Upper lobe of right lung (tissue), 1 donor: ENCODE measurements at places on chromosomes 1 and 21. TPM values are rescaled to one million over a fixed set of nuclear protein-coding genes. Genes with fewer than 3 reads are reported as not detected.
A peak's percentile ranks its signal among the peaks of the same experiment; 100 is the strongest.

The KRTAP27-1 gene
- not detected for total RNA-seq

The OR10Z1 gene
- total RNA-seq = not detected

The LCE3E gene
- not detected for total RNA-seq

The CLCA1 gene
- total RNA-seq = not detected

The BSDC1 gene
- total RNA-seq = 67.6 TPM

The LELP1 gene
- not detected for total RNA-seq

The DRAXIN gene
- total RNA-seq = 0.09 TPM

The FOXD2 gene
- 0.35 TPM for total RNA-seq

The LRRC39 gene
- total RNA-seq = 0.58 TPM

DNA sequence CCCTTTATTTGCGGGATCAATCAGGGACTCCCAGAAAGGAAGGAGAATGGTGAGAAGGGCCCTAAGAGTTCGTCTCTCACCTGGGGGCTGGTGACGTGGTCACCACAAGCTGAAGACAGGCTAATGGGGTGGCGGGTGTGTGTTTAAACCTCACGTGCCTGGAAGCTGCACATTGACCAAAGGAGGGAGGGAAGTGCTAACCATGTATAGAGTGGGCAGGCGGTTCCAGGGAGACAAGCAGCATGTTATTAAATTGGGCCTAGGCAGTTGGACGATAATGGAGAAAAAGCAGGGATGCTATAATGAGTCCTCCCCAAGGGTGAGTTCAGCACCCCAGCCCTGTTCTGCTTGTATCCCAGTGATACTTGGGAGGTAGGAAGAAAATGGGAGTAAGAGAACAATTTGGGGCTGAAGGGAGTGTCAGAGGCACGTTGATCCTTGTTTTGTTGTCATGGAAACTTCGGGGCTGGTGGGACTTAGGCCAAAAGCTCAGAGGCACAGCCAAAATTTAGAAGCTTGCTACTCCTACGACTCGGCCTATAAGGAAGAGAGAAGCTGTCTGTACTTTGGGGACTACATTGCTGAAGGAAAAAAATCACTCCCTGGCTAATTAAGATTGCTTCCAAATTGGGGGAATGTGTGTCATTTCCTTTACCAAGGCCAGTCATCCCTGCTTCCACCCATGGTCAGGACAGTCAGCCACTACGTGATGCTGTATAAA, 33.2 kb upstream of the EPHA8 start:
- H3K4me3 ChIP-seq = no peak overlapping the region
- H3K4me1 ChIP-seq = no peaks in the 10 kb centered on the region
- no peaks in the 10 kb centered on the region for H3K27me3 ChIP-seq
- DNase-seq = no peak

DNA sequence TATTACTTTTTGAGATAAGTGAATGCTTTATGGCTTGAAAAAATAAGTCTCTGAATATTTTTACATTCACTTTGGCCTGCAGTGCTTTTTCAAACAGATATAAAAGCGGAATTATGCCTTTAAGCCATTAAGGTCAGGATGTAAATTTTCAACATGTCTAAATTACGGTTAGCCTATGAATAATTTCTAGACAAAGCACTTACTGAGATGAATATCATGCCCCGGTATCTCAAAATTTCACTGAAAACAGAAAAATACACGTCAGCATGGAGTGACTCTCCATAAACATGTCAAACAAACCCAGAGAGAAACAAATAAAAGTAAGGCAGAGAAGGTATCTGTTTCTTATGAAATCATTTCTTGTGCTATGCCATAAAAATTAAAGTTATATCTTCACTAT, 853.9 kb downstream of the KCNT2 start:
- no peaks in the 10 kb centered on the region for H3K36me3 ChIP-seq
- no peaks in the 10 kb centered on the region for H3K27me3 ChIP-seq
- no peaks in the 10 kb centered on the region for H3K4me1 ChIP-seq
- H3K4me3 ChIP-seq = no peak overlapping the region
- DNase-seq = no peak

DNA sequence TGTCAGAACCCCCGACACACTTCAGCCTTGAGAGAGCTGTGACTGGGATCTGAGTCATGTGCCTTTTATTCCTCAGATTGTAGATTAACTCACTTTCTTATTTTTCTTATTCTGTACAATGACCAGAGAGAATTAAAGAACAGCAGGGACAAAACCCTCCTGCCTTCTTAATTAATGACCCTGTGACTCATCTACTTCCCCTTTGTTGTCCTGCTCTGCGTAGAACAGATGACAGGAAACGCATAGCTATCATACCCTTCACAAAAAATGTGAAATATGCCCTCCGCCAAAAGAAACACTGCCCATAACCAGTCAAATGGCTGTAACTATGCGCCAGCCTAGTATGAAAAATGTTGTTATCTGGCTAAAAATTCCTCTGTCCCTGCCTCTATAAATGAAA, 9.1 kb upstream of the PADI2 start:
- DNase-seq = no peak
- H3K27ac ChIP-seq = peak overlapping the region; percentile 69
- H3K4me3 ChIP-seq = no peak overlapping the region
- no peaks in the 10 kb centered on the region for H3K36me3 ChIP-seq

GRCh38 chr1:91569411-91570119, 68.9 kb downstream of the CDC7 start:
- H3K4me3 ChIP-seq = no peak overlapping the region
- peak overlapping the region; percentile 21 for H3K27ac ChIP-seq
- peaks cover 35% of the 10 kb centered on the region for H3K4me1 ChIP-seq
- peak; percentile 78 for DNase-seq

- H3K4me1 ChIP-seq = peaks cover 4% of the 10 kb centered on the region
- no peaks in the 10 kb centered on the region for H3K36me3 ChIP-seq
- no peak for DNase-seq
- no peak overlapping the region for H3K4me3 ChIP-seq
- H3K27me3 ChIP-seq = no peaks in the 10 kb centered on the region
- H3K27ac ChIP-seq = no peak overlapping the region
These were observed 468.4 kb upstream of the C1orf87 start for GRCh38 chr1:60541831-60542532.

GRCh38 chr1:153465811-153466636, 5.6 kb upstream of the S100A7 start:
- no peak overlapping the region for H3K27ac ChIP-seq
- no peaks in the 10 kb centered on the region for H3K27me3 ChIP-seq
- H3K4me1 ChIP-seq = no peaks in the 10 kb centered on the region
- H3K36me3 ChIP-seq = no peaks in the 10 kb centered on the region

DNA sequence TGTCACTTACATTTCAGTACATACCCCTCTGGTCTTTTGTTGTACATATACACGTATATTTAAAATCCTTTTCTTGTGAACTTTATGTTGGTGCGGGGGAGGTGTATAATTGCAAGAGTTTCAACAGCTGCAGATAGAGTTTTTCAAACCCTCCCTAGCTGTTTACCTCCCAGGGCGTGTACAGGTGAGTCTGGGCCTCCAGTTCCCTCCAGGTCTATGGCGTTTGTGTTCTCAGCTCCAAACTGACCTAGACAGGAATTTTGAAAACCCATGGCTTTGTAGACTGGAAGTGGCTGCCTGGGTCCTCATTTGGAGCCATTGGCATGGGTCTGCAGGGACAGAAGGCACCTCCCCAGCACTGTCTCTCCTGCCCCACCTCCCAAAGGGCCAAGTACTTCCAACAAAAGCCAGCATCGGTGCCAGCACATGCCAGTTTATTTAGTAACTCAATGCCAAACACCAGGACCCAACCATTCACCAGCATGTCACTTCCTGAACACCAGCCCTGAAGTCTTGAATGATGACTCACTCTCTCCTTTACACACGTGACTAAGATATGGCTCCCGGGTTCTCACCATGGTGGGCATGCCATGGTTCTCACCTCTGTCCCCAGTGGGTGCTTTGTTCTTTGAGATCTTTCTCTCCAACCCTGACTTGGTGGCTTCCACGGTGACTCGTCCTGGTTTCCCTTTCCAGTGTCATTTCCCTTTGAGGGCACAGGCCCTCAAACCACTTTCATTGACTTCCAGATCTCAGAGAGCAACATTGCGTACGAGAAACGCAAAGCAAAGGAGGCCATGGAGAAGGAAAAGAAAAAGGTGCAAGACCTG, 57.3 kb upstream of the EFHD2 start:
- H3K27me3 ChIP-seq = no peaks in the 10 kb centered on the region
- no peak for DNase-seq
- peaks cover 6% of the 10 kb centered on the region for H3K4me1 ChIP-seq
- H3K27ac ChIP-seq = no peak overlapping the region
- H3K36me3 ChIP-seq = no peaks in the 10 kb centered on the region
- H3K4me3 ChIP-seq = no peak overlapping the region

GRCh38 chr1:9561429-9561828, 22.2 kb downstream of the SLC25A33 start:
- no peaks in the 10 kb centered on the region for H3K27me3 ChIP-seq
- H3K4me3 ChIP-seq = no peak overlapping the region
- H3K27ac ChIP-seq = peak overlapping the region; percentile 68
- H3K4me1 ChIP-seq = peaks cover 23% of the 10 kb centered on the region
- peaks cover 16% of the 10 kb centered on the region for H3K36me3 ChIP-seq

DNA sequence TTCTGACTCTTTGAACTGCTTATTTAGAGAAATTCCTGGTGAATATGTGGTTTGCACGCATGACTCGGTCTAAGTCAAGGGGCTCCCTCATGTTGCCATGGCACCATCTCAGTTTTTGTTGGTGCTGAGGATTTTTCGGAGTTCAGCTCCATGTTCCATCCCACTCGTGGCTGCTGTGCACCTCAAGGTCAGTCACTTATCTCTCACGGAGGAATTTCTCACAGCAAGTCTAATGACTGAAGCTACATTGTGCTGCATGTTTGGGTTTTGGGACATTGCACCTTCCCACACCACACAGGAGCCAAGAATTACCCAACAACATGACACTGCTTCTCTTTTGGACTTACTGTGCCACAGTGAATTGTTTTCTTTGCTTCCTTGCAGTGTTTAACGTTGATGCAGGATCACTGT, 269.9 kb downstream of the NCAM2 start:
- H3K4me3 ChIP-seq = no peak overlapping the region
- H3K27ac ChIP-seq = no peak overlapping the region
- no peak for DNase-seq

- no peak overlapping the region for H3K4me3 ChIP-seq
- no peaks in the 10 kb centered on the region for H3K4me1 ChIP-seq
- H3K27me3 ChIP-seq = peaks cover 21% of the 10 kb centered on the region
- no peak overlapping the region for H3K27ac ChIP-seq
These were observed 146.1 kb upstream of the CSF3R start for GRCh38 chr1:36628804-36629203.

DNA sequence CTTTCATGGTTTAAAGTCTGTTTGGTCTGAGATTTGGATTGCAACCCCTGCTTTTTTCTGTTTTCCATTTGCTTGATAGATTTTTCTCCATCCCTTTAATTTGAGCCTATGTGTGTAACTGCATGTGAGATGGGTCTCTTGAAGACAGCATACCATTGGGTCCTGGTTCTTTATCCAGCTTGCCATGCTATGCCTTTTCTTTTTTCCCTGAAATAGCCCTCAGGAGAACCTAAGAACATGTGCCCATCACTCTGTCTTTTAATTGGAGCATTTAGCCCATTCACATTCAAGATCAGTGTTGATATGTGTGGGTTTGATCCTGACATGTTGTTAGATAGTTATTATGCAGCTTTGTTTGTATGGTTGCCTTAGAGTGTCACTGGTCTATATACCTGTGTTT, 21.7 kb upstream of the DENND1B start:
- no peaks in the 10 kb centered on the region for H3K36me3 ChIP-seq
- no peak for DNase-seq
- no peaks in the 10 kb centered on the region for H3K4me1 ChIP-seq
- H3K27me3 ChIP-seq = no peaks in the 10 kb centered on the region
- no peak overlapping the region for H3K27ac ChIP-seq
- no peak overlapping the region for H3K4me3 ChIP-seq

GRCh38 chr1:58597076-58597475, 20.0 kb upstream of the TACSTD2 start:
- H3K27ac ChIP-seq = no peak overlapping the region
- DNase-seq = no peak
- no peaks in the 10 kb centered on the region for H3K36me3 ChIP-seq
- no peak overlapping the region for H3K4me3 ChIP-seq
- H3K4me1 ChIP-seq = peaks cover 11% of the 10 kb centered on the region
- H3K27me3 ChIP-seq = no peaks in the 10 kb centered on the region

- H3K27ac ChIP-seq = no peak overlapping the region
- DNase-seq = no peak
- no peaks in the 10 kb centered on the region for H3K4me1 ChIP-seq
- no peaks in the 10 kb centered on the region for H3K36me3 ChIP-seq
These were observed 326.7 kb downstream of the PAPPA2 start for GRCh38 chr1:176789571-176790090.

GRCh38 chr1:190049314-190049713, 428.4 kb downstream of the BRINP3 start:
- no peaks in the 10 kb centered on the region for H3K27me3 ChIP-seq
- H3K4me3 ChIP-seq = no peak overlapping the region
- DNase-seq = no peak
- no peak overlapping the region for H3K27ac ChIP-seq
- no peaks in the 10 kb centered on the region for H3K36me3 ChIP-seq

GRCh38 chr1:15719381-15720120, 16.5 kb upstream of the SLC25A34 start:
- no peak overlapping the region for H3K27ac ChIP-seq
- no peak overlapping the region for H3K4me3 ChIP-seq
- no peak for DNase-seq
- peaks cover 62% of the 10 kb centered on the region for H3K36me3 ChIP-seq
- no peaks in the 10 kb centered on the region for H3K27me3 ChIP-seq

DNA sequence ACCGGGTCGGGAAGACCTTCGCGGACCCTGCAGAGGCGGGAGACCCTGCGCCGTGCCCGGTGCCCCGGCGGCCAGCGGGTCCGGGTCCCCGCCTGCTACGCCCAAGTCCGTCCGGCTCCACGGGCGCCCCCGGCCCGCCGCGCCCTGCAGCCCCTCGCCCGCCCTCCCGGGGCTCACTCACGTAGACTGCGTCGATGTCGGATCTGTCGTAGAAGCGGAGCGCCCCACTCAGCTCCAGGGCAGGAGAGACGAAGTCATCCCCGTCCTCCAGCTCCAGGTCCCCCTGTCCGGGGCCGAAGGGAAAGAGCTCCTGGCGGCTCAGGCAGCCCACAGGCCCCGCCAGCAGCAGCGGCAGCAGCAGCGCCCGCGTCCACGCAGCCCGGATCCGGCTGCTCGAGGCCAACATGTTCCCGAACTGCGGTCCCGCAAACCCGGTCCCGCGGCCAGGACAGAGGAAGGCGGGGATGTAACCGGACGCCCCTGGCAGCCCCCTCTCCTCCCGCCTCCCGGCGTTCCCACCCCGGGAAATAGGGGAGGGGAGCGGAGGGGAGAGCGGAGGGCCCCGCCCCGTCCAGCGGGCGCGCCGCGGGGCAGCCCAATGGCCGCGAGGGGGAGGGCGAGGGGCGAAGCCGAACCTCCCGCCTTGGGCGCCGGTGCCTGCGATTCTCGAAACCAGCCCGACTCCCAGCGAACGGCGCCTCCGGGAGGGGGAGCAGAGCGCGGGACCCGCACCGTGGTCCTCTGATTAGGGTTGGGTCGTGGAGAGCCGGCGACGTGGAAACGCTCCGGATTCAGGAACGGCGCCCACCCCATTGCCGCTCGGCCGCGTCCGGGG, at the start of gene NID1:
NID1 (minus strand) TSS at position 417 of the 835 bp plus-strand sequence; CDS start at position 406, 11 bp downstream.
- peaks cover 6% of the 10 kb centered on the region for H3K4me1 ChIP-seq
- no peaks in the 10 kb centered on the region for H3K27me3 ChIP-seq
- DNase-seq = peak; percentile 79
- H3K4me3 ChIP-seq = peak within 1 kb of the TSS; percentile 74
- H3K27ac ChIP-seq = peak within 1 kb of the TSS; percentile 85
- H3K36me3 ChIP-seq = no peaks in the 10 kb centered on the region

- H3K4me1 ChIP-seq = no peaks in the 10 kb centered on the region
- H3K27ac ChIP-seq = no peak overlapping the region
- no peak for DNase-seq
- H3K4me3 ChIP-seq = no peak overlapping the region
These were observed 127.2 kb downstream of the FAM78B start for GRCh38 chr1:166039436-166040201.

- no peak for DNase-seq
- no peak overlapping the region for H3K4me3 ChIP-seq
- no peak overlapping the region for H3K27ac ChIP-seq
- H3K27me3 ChIP-seq = no peaks in the 10 kb centered on the region
- peaks cover 54% of the 10 kb centered on the region for H3K36me3 ChIP-seq
These were observed 34.0 kb downstream of the BACH1 start for GRCh38 chr21:29332461-29333362.
